ELF-1 (cell line): ENCODE measurements at places on chromosomes 16 and 17.

GRCh38 chr17:74569020-74570003, 2.0 kb upstream of the CD300H start:
- DNase-seq = peak; percentile 76

DNA sequence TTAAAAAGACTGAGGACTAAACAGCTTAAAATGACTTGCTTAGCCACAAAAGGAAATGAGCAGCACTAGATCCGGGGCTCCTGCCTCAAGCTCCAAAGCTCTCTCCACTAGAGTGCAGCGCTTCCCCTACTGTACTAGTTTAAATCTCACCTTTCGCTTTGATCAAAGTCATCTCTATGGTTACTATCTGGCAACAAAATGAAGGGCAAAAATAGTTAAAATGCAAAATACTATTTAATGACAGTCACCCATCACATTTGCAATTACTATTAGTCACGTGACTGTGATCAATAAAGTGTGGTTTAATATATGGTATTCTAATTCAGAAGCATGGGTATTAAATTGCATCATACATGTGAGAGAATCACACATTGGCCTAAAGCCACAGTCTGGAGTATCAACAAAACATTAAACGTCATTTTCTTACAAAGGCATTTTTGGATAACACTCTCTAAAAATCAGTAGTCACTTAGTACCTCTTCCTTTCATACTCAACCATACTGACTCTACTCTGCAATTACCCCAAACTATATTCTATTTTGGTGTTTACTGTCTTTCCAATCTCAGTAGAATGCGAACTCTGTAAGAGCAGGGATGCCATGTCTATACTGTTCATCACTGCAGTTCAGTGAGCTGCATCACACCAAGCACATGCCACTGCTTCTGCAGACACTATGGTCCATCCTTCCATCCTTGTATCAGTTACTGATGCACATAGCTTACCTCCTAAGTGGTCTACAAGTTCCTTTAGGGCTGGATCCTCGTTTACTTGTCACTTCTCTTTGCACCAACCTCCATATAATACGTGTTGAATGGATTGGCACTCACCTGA, 6.2 kb downstream of the PSMD12 start:
- no peak for DNase-seq

DNA sequence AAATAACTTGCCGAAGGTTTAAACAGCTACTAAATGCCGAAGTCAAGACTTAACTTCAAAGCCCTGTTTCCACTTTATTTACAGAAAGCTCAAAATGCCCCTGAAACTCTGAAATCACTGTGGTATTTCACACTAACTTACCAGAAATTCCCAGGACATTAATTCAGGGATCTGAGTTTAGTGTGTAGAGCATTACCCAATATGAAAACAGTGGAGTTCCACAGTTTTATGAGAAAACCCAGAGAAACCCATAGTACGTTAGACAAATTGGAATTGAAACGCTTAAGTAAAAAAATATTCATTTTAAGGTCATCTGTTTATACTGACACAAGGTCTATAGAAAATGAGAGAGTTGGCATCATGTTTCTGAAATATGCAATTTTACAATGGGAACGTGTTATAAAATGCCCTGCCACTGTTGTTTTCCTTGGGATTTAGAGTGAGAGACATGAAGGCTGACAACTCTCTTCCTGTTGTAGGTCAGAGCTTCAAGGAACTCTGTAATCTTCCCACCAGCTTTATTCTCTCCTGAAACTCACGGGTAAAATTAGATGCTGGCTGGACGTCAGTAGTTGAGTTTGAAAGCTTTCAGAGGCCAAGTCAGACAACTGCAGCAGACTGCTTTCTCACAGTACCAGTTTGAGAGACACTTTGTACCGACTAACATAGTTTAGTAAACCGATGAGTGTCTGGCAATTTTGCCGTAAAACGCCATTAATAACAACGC, 139.4 kb upstream of the TBX2 start:
- no peak for DNase-seq

DNA sequence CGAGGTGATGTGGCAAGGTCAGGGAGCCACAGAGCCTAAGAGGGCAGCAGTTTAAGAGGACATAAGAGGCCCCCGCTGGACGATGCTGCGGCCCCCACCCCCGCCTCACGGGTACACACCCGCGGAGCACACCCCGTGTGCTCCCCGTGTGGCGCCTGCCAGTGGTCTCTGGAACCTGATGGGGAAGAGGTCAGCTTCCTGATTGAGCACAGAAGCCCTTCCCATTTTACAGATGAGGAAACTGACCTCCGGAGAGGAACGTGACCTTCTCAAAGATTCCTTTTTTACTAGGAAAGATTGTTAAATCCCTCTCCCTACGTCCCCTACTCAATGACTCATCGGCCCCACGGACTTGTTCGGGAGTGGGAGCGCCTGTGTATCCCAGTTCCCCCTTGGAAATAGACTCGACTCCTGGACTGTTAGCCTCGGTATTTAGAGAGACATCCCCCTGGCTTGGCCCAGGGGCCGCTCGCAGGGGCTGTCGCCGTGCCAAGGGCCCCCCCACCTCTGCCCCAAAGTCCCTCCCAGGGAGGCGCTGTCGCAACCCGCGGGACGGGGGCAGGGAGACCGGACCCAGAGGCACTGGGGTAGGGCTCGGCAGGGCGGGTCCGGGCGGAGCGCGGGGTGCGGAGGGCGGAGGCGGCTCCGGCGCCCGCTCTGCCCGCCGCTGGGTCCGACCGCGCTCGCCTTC, at the start of gene ABCC3:
Gene ABCC3, plus strand, starts transcription at position 658 of the 691 bp plus-strand sequence. CDS start 56 bp downstream, outside the sequence.
- no peak for DNase-seq

DNA sequence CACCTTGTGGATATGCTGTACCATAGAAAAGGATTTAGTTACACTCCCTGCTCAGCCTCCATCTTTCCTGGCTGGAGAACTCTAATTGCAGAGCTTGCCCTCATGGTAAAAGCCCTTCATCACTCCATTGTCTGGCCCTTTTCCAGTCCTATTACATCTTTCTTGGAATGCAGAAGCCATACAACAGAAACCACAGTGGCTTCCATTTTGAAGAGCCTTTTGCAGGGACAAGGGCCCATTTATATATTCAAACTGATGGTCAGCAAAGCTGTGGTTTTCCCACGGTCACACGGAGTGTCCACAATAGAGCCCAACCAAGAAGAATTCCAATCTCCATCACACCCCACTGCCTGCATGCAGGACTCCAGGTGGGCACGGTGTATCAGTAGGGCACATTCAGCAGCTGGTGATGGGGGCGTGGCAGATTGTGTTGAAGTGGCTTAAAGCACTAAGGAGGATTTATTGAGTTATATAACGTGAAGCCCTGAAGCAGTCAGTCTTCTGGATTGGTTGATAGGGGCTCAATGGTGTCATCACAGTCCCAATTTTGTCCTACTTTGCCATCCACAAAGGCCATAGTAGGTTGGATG, 20.3 kb downstream of the COPRS start:
- DNase-seq = no peak

GRCh38 chr17:6713918-6714271, 726 bp upstream of the SLC13A5 start:
- DNase-seq = peak; percentile 22

DNA sequence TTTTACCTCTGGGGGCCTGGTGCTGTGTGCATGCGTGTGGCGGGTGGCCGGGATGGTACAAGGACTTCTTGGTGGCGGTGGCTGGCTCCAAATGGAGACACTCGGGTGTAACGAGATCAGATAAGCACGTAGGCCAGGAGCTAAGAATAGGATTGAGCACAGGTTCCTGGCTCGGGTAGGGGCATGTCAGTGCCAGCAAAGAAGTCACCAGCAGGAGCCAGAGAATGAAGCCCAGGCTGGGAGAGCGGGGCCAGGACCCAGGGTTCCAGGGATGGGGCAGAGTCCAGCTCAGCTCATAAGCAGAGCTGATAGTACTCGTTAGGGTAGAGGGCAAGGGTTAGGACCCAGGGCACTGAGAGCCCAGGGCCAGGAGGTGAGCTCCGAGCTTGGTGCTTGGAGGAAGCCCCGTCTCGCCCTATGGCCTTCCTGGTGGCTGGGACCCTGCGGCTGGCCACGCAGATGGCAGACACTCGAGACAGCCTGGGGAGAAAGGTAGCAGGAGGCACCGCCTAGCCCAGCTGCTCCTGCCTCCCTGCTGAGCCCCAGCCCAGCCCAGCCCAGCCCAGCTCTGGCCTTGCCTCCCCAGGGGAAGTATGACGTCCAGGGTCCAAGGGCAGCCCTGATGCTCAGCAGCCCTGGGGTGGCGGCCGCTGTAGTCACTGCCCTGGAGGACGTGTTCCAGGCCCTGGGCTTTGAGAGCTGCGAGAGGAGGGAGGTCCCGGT, 8.9 kb downstream of the ZNF213 start:
- DNase-seq = no peak

DNA sequence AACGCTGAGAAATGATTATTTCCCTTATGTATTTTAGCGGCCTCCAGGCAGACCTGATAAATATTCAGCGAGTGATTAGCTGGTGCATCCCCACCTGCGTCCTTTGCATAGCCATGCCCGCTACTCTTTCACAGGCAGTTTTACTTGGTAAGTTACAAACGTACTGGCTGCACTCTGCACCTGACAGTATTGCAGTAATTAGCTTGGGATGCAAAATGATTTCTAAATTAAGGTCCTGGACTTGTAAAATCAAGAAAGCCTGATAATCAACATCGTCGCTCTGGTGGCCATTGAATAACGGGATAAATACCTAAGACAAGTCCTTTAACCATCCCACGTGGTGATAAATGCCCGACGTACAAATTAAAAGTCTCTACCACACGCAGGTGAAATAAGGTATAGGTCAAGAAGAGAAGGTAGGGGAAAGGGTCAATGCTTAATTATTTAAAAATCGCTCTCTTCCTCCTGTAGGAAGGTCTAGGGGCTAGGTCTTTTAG, 998 bp upstream of the PRKCA start:
- DNase-seq = no peak

DNA sequence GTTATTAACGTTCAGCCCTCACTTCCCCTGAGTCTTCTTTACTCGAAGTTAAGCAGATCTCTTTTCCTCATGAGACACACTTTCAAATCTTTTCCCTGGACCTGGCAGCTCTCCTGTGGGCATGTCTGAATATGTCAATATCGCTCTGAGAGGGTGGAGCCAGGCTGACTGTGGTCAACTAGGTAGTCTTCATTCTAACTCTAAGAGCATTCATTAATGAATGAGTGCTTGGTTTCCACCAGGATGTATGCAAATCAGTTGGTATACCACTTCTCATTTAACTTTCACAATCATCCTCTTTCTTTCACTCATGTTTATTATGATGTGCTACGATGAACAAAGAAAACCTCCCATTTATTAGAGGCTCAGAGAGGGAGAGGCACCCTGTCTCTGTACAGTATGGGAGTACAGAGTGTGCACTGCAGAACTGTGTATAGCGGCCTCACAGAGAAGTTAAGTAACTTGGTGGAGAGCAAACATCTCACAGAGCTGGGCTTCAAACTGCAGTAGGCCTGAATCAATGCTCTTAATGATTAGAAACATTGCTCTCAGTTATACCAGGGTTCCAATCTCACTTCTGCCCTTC, 39.9 kb downstream of the OTOA start:
- DNase-seq = no peak

DNA sequence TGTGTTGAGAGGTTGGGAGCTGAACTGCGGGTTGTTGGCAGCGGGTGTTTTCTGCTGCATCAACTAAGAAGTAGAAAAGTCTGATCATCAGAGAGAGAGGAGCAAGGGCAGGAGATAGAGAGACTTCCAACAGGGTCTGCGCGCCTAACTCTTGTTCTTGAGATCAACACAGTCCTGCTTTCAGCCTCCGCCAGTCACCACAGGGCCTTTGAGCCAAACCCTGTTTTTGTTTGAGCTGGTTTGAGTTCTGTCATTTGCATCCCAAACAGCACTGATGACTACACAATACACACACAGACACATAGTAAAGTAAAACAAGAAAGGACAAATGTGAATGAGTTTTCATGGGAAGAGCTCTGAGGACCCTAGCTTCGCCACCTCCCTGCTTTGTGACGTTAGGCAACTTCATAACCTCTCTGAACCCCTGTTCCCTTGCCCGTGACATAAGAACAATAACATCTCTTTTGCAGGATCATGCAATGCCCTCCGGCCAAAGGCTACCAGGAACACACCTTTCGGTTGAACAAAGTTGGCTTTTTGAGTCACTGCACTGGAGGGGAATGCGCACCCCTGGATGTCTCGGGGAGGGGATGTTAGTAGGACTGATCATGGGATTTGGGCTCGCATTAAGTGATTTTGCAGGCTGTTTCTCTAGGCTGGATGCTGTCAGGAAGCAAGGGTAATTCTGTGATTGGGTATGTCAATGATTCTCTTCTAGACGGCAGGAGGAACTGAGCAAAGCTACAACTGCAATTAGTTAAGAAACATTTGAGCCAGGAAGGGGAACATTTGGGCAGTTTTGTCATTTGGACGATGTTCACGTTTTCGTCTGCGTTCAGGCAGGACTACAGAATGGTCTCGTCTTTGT, 92.3 kb downstream of the C16orf78 start:
- no peak for DNase-seq

GRCh38 chr17:22266231-22266630, 573.9 kb downstream of the KCNJ18 start:
- DNase-seq = peak; percentile 49

DNA sequence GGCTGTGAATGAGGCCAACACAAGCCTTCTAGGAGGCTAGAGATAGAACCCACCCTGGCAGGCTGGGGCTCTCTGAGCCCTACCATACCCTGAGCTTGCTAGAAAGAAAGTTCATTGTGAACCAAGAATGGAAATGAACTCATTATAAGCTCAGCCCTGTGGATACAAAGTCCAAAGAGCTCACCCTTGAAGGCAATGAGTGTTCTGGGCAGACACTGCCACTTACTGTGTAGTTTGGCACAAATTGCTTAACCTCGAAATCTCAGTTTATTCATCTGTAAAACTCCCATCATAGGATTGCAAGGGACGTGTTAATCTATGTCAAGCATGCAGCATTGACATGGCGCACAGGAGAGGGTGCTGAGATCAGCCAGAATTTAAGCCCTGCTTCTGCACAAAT, 5.5 kb downstream of the KDM8 start:
- DNase-seq = no peak

GRCh38 chr16:17921357-17921978, 415.1 kb downstream of the NPIPA8 start:
- DNase-seq = peak; percentile 83

DNA sequence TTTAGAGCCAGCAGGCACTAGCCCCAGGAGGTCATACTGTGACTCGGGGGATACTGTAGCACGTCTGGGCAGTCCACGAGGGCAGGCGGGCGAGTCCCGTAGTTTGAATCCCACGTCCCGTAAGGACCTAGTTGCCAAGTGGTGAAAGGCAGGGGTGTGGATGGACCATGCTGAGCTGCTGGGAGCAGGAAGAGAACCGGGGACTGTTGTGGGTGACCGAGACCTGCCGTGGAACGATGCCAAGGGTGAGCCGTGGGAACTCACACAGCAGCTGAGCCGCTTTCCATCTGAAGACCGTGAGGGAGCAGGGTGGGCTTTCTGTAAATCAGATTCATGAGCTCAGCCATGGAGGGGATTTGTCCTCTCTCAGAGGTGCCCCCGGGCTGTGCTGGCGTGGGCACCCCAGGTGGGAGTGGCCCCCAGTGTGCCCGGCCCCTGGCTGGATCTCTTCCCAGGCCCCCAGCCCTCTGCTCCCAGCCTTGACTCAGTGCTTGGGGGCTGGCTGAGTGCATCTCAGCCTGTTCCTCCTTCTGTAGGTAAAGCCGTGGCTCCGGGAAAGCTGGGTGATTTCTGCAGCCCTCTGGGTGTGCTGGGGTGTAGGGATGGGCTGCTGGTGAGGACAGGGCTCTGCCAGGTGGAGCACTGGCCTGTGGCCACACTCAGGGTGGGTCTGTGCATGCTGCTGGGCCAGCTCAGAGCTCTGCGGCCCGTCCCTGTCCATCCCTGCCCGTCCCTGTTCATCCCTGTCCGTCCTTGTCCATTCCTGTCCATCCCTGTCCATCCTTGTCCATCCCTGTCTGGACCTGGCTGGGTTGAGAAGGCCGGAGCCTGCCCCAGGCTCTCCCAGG, 13.6 kb downstream of the ASPSCR1 start:
- peak; percentile 12 for DNase-seq

- DNase-seq = peak; percentile 96
These were observed 31.3 kb downstream of the ZCCHC14 start for GRCh38 chr16:87461466-87461991.
